ENCODE measurements at places on chromosomes 12 and 14.

- DNase-seq = no peak
Measured at GRCh38 chr12:49631336-49631907, 8.1 kb downstream of the PRPF40B start.

DNA sequence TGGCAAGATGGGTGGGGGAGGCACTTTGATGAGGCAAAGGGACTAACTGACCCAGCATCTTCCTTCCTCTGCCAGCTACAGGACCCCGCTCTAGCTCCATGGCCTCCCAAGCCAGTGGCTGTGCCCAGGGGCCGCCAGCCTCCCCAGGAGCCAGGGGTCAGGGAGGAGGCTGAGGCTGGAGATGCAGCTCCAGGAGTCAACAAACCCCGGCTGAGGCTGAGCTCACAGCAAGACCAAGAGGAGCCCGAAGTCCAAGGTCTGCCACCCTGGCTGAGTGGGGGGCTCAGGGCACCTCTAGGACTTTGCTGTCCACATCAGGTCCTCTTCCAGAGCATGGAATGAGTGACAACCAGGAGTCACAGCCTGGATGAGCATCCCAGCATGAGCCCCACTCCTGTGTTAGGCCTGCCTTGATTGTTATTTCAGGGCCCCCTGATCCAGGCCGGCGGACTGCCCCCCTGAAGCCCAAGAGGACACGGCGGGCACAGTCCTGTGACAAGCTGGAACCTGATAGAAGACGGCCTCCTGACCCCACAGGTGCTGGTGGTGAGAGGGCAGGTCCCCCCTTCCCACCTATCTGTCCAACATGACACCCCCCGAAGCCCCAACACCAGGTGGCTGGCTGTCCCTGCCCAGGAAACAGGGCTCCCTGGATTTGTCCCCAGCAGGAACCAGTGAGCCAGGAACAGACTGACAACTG, 2.5 kb upstream of the CPNE6 start:
- no peak for DNase-seq

DNA sequence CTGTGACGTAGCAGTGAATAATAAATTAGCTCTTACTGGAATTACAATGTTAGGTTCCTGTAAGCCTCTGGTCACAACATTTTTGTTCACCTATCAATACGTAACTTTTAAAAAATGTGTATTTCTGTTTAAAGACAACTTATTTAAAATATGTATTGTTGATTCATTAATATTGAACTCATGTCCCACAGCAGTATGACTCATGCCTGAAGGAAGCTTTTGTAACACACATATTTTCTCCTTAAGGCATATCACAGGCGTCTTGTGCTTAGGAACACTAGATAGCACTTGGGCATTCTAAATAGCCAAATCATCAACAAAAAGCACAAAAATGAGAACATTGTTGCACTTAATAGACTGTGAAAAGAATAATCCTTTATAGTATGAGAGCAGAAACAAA, 92.5 kb downstream of the GPHN start:
- no peak for DNase-seq

DNA sequence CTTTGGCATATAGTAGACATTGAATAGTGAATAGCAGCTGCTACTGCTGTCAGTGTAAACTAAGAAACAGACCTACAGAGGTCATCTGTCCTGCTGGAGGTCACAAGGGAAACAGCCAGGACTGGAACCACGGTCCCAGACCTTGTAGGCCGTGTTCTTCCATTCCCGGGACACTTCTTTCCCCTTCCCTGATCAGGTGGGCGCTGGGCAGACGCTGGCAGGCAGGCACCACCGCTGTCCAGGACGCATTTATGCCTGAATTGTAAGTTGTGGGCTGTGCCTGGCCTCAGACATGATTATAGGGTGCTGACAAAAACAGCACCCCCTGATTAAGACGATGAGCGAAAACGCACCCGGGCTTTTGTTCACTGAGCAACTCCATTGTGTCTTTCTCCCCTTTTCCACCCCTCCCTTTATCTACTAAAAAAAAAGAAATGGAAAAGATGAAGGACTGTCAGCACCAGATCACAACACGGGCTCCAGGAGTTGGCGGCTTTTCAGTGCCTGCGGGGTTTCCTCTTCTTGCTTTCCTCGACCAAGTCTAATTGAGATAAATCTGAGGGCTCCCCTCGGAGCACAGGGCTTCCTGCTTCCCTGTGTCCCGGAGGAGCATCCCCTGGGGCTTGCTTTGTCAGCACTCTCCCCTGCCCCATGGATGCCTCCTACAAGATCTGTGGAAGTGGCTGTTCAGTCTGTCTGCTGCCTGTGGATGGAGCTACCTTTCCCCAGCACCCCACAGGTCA, 80.6 kb downstream of the TSPAN9 start:
- DNase-seq = no peak

- DNase-seq = no peak
Measured at GRCh38 chr14:95541932-95542930, 7.4 kb downstream of the GLRX5 start.

GRCh38 chr12:72110937-72111650, 161.1 kb upstream of the TRHDE start:
- no peak for DNase-seq

- no peak for DNase-seq
Measured at GRCh38 chr14:81454572-81455218, 54.6 kb upstream of the STON2 start.

- no peak for DNase-seq
Measured at GRCh38 chr14:29242755-29243754, 476.5 kb downstream of the FOXG1 start.

GRCh38 chr12:66603461-66603860, 75.4 kb downstream of the GRIP1 start:
- no peak for DNase-seq

- no peak for DNase-seq
Measured at GRCh38 chr14:105071326-105071725, 6.1 kb upstream of the GPR132 start.

GRCh38 chr14:87898301-87898700, 94.7 kb downstream of the GALC start:
- no peak for DNase-seq

DNA sequence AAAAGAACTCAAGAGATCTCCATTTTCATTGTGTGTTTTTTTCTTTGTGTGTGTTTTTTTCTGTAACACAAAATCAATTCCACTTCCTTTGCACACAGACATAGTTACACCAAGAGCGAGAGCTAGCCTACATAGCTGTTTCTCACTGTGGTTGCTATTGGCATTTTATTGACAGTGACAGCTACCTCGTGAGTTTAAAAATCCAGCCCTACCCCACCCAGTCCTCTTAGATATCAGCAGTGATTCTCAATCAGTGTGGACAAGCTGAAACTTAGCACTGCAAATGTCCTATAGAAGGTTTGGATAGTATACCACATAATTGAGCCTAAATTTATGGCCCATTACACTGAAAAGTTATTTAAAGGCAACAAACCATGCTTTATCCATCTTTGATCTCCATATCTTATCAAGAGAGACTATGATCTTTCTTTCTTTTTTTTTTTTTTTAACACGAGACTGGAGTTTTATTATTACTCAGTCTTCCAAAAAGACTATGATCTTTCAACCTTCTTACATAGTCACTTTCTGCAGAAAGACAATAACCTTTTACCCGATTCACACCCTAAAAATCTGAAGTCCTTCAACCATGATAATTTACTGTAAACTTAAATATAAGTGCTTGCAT, 46.8 kb downstream of the ATP2B1 start:
- no peak for DNase-seq

DNA sequence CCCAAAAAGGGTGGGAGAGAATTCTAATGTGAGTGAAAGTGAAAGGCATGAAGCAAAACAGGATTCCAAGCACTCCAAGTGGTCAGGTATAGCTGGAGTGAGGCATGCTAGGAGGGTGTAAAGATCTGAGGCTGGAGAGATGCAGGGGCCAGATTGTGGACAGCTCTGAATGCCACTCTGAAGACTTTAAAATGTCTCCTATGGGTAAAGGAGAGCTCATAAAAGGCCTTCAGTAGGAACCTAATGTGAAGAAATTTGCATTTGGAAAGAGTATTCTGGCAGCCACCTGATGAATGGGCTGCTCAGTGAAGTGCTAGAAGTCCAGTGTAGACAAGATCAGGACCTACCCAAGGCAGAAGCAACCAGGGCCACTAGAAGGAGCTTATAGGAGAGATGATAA, 68.9 kb downstream of the DNAI7 start:
- no peak for DNase-seq

- no peak for DNase-seq
Measured at GRCh38 chr12:39239490-39240486, 203.1 kb downstream of the KIF21A start.

- DNase-seq = no peak
Measured at GRCh38 chr12:4302881-4303280, 18.1 kb upstream of the TIGAR start.

DNA sequence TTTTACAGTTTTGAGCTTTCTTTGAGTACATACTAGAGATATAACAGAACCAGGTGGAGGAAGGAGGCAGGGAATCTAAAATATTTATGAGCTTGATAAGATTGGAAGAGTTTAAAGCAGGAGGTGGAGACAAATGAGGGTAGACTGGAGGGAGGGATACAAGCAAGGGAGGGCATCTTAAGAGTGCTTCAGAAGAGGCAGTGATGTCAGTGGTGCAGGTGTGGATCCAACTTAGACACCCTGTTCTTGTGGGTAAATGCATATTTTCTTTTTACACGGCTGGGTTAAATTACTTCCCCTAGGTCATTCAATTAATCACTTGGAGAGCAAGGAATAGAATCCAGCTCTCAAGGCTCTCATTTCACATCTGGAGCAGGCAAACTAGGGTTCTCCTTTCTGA, 146.1 kb upstream of the LRIG3 start:
- no peak for DNase-seq

- no peak for DNase-seq
Measured at GRCh38 chr12:5170844-5171243, 127.2 kb downstream of the KCNA5 start.

DNA sequence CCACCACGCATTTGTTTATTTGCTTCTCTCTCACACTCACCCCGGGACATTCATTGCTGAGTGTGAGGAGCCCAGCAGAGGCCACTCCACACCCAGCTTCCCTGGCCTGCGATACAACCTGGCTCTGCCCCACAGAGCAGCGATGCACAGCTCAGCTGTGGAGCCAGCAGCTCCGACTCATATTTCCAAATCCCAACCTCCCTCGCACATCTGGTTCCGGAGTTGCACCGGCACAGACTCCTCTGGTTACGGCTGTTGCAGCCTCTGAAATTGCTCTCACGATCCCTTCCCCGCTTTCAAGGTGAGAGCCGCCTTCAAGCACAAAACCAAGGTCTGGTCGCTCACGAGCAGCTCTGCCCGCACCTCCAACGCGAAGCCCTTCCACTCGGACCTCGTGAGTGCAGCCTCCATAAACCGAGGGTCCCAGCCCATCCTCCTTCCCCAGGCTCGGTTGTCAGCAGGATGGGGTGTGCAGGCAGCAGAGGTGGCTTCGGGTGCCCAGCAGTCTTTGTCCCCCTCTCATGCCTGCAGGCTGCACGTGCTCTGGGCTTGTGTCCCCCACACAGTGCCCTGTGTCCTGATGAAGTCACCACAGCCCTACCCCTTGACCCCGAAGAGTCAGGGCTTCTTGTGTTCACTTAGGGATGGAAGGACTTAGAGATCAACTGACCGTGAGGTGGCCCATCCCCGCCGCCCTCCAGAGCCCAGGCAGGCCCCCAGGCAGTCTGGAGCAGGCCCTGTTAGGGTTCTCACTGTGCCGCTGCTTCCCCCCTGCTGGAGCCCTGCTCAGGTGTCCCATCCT, 184.3 kb downstream of the ADGRD1 start:
- no peak for DNase-seq

GRCh38 chr12:128820723-128821432, 2.9 kb downstream of the SLC15A4 start:
- DNase-seq = no peak

- no peak for DNase-seq
Measured at GRCh38 chr12:107525719-107526554, 159.7 kb upstream of the PWP1 start.

DNA sequence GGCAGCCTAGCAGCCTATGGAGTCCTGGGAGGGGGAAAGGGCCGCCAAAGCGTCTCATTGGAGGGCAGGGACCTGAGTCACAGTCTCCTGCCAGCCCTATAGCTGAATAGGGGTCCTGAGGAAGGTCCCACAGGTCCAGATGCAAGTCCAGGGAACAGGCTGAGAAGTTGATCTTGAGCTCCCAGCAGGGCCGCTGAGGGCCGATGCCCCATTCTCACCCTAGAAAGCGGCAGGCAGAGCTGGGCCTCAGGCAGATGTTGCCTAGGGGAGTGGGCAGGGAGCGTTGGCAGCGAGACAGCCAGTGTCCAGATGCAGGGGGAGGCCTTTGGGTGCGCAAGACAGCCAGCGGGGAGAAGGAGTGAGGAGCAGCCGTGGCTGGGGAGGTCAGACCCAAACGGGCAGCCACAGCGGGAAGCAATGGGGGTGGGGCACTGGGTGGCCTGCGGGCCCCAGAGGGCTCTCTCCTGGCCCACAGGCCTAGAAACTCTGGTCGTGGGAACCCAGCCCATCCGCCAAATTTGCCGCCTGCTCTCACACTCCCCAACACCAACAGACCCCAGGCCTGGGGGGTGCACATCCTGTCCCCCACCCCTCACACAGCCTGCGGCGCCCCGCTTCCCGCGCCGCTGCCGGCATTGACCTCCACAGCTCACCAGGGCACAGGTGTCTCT, 1.1 kb downstream of the HDAC7 start:
- no peak for DNase-seq

- no peak for DNase-seq
Measured at GRCh38 chr12:12408265-12408690, 51.4 kb downstream of the BORCS5 start.

DNA sequence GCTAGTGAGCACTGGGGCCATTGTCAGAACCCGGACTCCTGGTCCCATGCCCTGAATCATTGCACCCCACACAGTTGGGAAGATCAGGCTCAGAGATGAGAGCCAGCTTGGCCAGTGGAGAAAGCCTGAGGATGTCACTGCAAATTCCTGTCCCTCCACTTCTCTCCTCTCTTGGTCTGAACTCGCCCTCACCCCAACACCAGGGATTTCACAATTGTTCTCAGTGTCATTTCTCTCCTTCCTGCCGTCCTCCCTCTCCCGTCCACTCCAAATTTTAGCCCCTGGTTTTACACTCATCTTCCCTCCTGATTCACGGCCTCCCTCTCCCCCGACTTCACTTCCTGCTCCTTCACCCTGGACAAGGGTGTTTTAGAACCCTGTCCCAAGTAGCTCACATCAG, 11.1 kb downstream of the KRT75 start:
- DNase-seq = no peak

- no peak for DNase-seq
Measured at GRCh38 chr12:113216027-113216426, 5.2 kb upstream of the TPCN1 start.

DNA sequence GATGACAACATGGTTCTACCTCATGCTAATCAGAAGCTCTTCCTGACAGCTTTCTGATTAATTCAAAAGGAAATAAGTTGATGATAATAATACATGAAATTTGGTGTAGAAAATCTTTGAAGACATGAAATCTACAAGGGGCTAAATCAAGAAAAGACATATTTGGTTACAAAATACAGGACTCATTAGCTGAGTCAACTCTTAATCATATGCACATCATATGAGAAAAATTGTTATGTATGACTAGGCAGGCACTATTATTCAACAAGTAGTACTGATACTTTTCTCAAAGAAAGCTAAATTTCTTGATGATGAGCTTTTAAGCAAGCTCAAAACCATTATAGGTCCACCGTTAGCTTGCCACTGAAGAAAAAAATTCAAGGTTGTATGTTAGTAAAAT, 7.1 kb downstream of the ABCC9 start:
- DNase-seq = no peak
